ENCODE measurements at places on chromosomes 2 and 18.

DNA sequence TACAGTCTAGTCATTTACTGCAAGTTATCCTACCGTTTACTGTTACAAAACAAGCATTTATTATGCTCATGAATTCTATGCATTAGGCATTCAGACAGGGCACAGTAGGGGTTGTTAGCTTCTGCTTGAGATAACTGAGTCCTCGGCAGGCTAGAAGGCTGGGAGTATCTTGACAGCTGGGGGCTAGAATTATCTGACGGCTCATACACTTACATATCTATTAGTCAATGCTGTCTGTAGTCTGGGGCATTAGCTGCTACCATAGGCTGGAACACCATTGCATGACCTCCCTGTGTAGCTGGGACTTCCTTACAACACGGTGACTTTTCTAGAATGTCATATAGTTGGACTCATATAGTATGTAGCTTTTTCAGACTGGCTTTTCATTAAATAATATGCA, 61.9 kb upstream of the ALK start:
- no peak for ATAC-seq

- peak; percentile 42 for ATAC-seq
Observed at GRCh38 chr2:189142893-189143759, 36.4 kb downstream of the COL5A2 start.

DNA sequence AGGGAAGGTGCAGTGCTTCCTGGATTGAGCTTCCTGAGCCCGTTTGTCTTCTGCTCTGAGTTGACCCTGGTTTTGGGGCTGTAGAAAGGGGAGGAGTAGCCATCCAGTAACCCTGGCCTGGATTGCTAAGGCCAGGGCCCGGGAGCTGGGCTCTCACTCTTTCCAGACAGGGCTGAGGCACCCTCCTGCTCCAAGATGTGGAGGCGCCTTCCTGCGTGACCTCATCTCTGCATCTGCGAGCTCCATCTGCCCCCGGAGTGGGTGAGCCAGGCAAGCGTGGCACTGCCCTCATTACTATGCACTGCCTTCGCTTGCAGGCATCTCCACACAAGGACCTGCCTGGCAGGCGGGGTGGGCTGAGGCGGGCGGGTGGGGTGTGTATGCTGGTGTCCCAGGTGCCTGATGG, 58.0 kb downstream of the RAB31 start:
- no peak for ATAC-seq

- ATAC-seq, result no peak
Observed at GRCh38 chr2:64880193-64880951, 108.8 kb upstream of the SLC1A4 start.

GRCh38 chr2:37733251-37733650, 61.8 kb upstream of the CDC42EP3 start:
- no peak for ATAC-seq

- ATAC-seq, result no peak
Observed at GRCh38 chr2:27209621-27210401, 2.0 kb upstream of the ATRAID start.

DNA sequence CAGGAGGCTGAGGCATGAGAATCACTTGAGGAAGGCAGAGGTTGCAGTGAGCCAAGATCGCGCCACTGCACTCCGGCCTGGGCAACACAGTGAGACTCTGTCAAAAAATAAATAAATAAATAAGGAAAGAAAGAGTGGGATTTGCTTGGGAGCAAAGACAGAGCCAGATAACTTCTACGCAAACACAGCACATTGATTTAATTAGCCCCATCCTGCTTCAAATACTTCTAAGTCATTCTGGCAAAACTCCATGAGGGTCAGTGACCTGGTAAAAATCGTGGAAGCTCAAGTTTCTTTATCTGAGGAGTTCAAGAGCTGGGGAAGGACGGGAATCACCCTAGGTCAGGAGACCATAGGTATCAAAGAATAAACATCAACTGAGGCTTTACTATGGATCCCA, 70.6 kb upstream of the TCF7L1 start:
- no peak for ATAC-seq

DNA sequence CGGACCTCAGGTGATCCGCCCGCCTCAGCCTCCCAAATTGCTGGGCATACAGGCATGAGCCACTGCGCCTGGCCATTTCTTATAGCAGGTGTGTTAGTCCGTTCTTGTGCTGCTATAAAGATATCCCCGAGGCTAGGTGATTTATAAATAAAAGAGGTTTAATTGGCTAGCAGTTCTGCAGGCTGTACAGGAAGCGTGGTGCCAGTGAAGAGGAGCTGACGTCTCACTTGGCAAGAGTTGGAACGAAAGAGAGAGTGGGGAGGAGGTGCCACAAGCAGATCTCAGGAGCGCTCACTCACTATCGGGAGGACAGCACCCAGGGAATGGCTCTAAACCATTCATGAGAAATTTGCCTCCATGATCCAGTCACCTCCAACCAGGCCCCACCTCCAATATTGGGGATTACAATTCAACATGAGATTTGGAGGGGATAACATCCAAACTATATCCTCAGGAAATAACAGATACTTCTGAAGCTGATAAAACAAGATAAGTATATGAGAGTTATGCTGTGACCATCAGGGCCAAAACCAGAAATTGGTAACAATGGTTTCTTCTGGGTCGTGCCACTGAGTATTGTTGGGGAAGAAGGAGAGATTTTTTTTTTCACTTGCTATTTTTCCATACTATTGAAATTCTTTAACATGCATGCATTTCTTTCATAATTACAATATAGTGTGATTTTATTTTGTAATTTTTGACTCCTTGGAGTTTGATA, 7.4 kb upstream of the RMC1 start:
- ATAC-seq, result no peak

DNA sequence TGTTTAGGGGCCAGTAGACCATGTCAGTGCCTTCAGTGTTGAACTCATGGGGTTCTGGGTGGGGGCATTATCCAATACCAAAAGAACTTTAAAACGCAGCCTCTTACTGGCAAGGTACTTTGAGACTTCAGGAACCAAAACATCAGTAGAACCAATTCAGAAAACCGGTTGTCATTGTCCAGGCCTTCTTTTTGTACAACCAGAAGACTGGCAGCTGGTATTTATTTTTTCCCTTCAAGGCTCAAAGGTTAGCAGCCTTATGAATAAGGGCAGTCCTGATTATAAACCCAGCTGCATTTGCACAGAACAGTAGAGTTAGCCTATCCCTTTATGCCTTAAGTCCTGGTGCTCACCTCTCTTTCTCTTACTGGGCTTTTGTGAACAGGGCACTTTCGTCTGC, 113.8 kb upstream of the EML6 start:
- ATAC-seq, result no peak

DNA sequence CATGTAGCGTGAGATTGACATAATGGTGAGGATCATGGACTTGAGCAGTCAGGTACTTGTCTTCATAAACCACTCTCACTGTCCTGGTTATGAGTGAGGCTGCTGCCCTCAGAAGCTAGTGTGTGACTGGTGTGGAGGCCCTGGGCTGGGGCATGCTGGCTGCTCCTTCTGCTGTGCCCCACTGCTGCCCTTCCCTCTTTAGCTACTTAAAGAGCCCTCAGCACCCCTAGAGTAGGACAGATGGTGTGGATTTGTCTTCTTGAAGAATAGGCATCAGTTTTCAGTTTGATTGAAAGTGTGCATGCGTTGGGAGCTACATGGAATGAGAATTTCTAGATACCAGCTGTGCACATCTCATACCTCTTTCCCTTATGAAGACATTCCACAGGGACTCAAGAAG, 15.4 kb downstream of the CPLX4 start:
- ATAC-seq, result no peak

DNA sequence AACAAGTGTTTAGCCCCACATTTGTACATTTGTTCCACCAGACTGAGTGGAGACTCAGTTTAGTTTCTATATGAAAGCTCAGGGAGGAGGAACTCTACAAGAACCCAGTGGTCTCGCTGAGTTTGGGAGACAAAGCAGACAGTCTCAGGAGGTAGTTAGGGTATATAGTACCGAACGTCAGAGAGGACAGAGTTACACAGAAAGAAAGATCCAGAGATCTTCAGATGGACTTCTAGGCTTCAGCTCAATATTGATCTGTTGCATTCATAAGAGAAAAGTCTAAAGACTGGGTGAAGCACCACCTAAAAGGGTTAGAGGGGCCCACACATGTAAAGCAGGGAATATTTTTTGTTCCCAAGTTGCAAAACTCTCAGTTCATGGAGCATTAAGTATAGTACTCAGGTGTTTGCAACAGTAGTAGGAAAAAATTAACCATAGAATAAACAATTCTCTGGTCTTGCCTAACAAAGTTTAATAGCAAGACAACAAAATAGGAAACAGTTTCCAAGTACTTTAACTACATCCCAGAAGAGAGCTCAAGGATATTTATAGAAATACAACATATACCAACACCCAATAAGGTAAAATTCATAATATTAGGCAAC, 4.2 kb downstream of the TFPI start:
- no peak for ATAC-seq

DNA sequence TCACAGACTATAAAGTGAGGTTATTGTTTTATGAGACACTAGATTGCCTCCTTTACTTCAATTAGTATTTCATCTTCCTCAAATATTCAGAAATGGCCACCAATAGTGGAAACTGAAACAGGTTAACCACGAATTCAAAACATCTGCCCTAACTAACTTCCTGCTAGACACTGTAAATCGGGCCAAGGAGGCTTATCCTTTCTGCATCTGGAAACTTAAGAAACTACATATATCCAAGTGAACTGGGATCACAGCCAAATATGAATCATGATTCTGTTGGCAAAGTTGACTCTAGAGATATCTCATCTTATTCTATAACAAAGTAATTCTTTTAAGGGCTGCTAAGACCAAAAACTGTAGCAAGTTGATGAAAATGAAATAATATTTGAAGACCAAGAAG, 136.6 kb upstream of the ZC3H15 start:
- no peak for ATAC-seq

GRCh38 chr2:20451761-20452499, 5.1 kb downstream of the RHOB start:
- peak; percentile 5 for ATAC-seq

DNA sequence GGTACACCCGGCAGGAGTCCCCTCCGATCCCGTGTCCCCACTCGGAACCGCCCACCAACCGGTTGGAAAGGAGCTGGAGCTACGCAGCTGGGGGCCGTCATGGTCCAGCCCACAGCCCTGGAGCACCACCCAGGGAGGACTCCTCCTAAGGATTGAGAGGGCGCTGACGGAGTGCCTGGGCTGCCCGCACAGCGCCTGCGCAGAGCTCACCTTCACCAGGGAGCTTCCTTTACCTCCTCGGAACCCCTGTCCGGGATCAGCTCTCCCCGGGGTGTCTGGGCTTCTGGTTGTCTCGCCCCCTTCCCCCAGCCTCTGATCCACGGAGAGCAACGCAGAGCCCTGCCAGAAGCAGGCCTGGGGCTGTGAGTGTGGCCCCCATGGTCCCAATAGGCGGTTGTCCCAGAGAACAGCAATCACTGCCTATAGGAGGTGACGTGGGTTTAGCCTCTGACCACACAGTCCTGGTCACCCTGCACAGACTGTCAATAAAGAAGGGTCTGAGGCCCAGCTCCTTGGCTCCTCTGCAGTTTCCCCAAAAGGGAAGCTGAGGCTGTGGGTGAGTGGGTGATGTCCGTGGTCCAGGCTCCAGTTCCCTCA, 14.6 kb downstream of the ALPG start:
- no peak for ATAC-seq

DNA sequence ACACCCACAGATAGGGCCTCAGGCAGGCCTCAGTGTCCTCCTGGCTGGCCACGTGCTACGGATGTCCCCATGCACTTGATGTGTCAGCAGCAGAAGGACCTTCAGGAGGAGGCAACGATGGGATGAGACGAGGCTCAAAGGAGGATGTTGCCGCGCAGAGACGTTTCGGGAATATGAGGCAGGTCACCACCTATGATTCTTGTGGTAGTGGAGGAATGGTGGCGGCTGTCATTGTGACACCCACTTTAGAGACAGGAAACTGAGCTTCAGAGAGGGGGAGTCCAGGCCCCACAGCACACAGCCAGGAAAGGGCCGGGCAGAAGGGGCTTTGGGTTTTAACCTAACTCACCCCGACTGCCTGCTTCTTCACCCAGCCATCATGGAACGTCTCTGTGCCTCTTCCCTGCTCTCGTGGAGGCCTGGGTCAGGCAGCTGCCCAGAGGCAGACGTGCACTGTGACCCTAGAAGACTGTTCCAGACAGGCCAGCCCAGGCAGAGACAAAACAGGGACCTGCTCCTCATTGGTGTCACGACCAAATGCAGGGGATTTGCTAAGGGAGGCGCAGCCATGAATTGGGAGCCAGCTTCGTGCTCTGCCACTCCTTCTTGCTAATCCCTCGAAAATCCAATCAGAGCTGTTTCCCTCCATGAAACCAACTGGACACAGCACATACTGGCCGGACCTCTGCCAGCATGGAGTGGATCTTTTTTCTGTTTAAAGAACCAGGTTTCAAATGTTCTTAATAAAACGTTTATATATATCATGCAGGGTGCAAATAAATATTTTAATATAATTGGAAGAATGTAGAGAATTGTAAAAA, 169.2 kb downstream of the ASB1 start:
- ATAC-seq, result no peak

GRCh38 chr2:238731961-238732360, 115.9 kb upstream of the TWIST2 start:
- ATAC-seq, result no peak

- ATAC-seq, result no peak
Observed at GRCh38 chr2:112159454-112159921, 21.3 kb downstream of the FBLN7 start.

- no peak for ATAC-seq
Observed at GRCh38 chr2:112618383-112618782, 27.4 kb upstream of the SLC20A1 start.

- no peak for ATAC-seq
Observed at GRCh38 chr2:218839430-218839829, 7.8 kb upstream of the PRKAG3 start.

GRCh38 chr2:189249171-189249570, 69.6 kb upstream of the COL5A2 start:
- ATAC-seq, result no peak

- peak; percentile 78 for ATAC-seq
Observed at GRCh38 chr2:96869281-96869821, 529 bp downstream of the SEMA4C start.

DNA sequence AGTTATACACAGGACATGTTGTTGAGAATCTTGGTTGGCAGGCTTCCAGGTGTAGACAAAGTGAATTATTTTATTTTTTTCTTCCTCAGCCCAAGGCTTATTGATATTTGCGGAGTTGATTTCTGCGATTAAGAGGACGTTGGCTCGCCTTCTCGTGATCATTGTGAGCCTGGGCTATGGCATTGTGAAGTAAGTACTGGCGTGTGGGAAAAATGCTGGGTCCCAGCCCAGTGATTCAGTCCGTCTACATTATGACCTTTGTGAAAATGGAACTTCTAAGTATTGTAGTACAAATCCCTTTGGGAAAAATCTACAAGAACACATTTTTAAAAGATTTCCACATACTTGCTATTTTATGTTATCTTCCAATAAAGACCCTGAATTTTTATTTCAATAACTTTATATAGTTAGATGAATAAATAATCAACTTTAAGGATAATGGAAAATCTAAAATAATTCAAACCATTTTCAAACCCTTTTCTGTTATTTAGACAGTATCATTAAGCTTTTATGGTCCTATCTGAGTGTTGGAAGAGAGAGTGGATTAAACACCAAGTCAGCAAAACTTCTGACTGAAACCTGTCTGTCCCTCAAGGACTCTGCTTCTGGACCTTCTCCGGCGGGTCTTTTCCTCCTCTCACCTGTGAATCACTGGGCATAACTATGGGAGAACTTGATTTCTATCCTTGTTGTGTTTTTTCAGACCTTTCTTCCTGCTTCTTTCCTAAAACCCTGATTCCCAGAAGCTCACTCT, 31.0 kb downstream of the TMEM87B start:
- no peak for ATAC-seq

Measured in gastroesophageal sphincter (tissue), 4 donors.